ENCODE measurements at places on chromosomes 5 and 9.

GRCh38 chr9:10238087-10238486 is 374.7 kb downstream of the PTPRD start:
- DNase-seq = no peak

DNA sequence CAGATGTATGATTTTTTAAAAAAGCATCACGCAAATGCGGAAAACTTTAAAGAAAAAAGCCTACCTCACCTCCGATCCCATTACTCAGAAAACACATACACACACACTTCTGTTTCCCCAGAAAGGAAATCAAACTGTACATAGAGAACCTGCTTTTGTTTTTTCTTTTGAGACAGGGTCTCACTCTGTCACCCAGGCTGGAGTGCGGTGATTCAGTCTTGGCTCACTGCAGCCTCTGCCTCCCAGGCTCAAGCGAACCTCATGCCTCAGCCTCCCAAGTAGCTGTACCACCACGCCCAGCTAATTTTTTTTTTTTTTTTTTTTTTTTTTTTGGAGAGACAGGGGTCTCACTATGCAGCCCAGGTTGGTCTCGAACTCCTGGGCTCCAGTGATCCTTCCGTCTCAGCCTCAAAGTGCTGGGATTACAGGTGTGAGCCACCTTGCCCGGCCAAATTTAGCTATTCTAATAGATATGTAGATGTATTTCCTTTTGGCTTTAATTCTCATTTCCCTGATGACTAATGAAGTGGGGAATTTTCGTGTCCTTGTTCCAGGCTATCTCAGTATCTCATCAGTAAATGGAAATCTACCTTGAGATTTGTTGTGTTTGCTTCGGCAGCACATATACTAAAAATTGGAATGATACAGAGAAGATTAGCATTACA is 25.7 kb upstream of the EEIG1 start:
- DNase-seq = no peak

- DNase-seq = no peak
These were observed 68.9 kb downstream of the BOD1 start for GRCh38 chr5:173547579-173547978.

DNA sequence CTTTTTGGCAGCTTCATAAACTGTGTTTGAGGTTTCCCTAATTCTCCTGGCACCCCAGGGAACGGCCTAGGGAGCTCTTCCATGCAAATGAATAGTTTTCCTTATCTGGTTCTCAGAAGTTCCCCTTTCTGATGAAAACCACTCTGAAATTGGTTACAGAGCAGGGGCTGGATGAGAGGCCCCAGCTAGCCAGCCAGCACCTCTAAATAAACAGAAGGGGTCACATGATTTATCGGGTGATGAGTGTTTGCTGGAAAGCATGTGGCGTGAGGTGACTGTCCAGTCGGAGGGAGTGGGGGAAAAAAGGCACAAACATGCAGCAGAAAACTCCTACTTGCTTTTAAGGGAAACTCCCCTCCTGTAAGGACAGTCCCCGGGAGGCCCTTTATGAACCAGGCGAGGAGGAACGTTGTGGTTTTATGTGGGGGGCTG is 261.2 kb upstream of the ANKRD55 start:
- no peak for DNase-seq

DNA sequence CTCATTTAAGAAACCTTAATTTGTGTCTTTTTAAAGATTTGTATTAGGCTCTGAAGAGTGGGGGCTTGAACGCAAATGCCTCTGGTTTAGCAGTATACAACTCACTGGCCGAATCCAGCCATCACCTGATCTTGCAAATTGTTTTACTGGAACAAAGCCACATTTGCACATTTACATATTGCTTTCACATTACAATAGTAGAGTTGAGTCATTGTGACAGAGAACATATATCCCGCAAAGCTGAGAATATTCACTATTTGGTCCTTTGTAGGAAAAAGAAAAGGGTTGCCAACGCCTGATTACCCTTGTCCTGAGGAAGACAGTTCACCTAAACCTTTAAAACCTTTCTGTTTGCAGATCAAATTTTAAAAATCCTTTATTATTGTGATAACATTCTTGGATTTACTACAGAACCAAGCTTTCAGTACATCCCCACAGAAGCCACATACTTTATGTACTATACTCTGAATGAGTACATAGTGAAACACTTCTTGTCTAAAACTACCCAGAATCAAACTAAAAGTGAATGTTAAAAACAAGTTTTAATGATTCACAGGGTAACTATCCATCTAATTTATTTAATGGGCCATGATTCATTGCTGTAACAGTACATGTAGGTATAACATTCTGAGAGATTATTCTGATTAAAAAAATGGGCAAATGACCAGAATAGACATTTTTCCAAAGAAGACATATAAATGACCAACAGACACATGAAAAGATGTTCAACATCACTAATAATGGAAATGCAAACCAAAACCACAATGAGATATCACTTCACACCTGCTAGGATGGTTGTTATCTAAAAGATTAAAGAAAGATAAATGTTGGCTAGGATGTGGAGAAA is 161.0 kb downstream of the SLC25A46 start:
- DNase-seq = no peak

GRCh38 chr5:33242277-33242676 is 198.5 kb upstream of the TARS1 start:
- DNase-seq = no peak

GRCh38 chr9:127726871-127727270 is 8.2 kb downstream of the TOR2A start:
- no peak for DNase-seq

- no peak for DNase-seq
These were observed 71.6 kb downstream of the GCNT1 start for GRCh38 chr9:76530458-76531110.

DNA sequence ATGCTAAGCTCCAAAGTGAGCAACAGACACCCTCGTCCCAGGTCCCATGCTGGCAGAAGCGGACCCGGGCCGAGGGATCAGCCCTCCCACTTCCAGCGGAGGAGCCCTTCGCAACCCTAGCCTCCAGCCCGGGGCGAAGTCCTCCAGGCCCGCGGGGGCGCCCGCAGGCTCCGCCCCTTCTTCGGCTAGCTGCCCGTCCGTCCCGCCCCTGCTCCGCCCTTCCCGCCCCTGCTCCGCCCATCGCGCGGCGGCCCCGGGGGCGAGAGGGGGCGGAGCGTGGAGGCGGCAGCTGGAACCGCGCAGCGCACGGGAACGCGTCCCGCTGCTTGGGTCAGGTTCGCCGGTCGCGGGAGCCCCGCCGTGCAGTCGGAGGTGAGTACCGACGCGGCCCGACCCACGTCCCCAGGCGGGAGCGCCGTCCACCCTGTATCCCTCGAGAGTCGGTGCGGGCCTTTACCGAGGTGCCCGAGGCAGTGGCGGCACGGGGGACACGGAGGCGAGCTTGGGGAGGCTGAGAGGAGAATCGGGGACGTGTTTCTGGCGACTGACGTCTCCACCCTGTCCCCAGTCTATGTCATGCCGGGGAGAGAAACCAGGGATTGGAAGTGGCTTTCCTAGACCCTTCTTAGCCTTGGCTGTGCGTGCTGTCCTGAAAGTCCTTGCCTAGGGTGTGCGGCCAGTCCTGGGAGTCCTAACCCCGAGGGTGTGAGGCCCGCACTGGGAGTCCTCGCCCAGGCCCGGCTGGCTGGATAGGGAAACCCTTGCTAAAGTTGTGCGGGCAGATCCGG is at the start of gene ACO1:
TSS of gene ACO1 (plus strand) at position 280 of the 788 bp plus-strand sequence. CDS start 20,864 bp downstream, outside the sequence.
- DNase-seq = peak; percentile 89

DNA sequence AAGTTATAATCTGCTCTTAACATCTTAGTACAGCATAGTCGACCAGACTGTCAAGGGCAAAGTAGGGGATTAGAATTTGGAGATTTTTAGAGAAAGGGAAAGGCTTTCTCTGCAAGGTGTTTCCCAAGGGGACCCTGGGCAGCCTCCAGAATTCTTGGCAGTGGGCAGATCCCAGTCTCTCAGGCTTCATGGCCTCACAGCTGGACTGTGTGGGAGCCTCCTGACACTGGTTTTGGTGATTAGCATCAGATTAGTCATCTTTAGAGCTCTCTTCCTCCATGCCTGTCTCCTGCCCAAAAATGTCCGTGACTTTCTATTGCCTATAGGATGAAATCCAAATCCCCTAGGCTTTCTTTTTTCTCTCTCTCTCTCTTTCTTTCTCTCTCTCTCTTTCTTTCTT is 370.7 kb downstream of the ZSWIM6 start:
- no peak for DNase-seq

DNA sequence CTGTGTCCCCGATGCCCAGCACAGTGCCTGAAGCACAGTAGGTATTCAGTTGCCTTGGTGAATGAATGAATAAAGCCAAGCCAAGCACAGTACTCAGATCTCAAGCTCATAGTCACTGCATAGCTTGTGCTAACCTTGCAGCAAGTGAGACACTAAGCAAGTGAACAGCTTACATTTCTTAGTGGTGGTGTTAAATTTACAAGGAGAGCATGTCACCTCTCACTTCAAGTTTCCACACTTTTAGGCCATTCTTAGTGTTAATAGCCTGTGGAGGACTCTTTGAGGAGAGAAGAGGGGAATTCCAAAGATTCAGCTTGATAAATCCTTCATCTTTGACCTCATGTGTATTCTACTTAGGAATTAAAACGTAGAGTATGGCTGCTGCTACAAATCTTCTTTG is 104.7 kb downstream of the C9orf152 start:
- DNase-seq = no peak

DNA sequence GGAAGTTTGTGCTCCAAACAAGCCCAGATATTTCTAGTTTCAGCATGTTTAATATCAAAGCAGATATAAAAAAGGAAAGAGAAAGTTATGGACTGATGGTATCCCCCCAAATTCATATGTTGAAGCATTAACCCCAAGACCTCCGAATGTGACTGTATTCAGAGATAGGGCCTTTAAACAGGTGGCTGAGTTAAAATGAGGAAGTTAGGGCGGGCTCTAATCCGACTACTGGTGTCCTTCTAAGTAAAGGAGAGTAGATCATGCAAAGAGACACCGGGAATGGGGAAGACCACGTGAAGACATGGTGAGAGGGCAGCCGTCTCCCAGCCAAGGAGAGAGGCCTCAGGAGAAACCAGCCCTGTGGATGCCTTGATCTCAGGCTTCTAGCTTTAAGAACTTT is 324.1 kb upstream of the KIF2A start:
- DNase-seq = no peak

DNA sequence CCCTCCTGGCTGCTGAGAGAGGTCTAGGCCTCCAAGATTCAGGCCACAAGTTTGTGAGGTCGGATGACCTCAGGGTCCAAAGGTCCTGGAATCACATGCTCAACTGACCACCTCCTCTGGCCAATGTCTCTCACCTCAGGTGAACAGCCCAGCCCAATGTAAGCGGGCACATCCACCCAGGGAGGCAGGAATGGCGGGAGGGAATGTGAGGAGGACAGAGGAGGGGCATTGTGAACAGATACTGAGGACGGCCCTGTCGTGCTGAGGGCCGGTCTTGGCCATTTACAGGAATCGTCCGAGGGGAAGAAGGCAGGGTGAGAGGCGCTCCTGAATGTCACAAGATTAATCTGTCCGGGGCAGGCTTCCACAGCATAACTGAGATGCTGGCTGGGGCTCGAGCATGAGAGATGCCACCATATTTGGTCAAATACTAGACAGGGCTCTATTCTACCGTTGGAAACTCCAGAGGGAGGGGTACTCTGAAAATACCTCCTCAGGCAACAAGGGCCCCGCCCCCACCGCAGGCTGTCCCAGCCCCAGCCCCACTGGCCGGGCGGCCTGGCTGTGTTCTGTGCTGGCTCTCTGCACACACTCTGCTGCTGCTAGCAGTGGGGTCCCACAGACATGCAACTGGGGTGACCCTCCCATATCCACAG is 1.5 kb upstream of the IL17B start:
- DNase-seq = no peak

- no peak for DNase-seq
These were observed 251.8 kb downstream of the ROR2 start for GRCh38 chr9:91698266-91698665.

GRCh38 chr9:84371737-84372136 is 31.2 kb upstream of the SLC28A3 start:
- DNase-seq = no peak

GRCh38 chr5:102481054-102481715 is 17.6 kb downstream of the SLCO6A1 start:
- no peak for DNase-seq

DNA sequence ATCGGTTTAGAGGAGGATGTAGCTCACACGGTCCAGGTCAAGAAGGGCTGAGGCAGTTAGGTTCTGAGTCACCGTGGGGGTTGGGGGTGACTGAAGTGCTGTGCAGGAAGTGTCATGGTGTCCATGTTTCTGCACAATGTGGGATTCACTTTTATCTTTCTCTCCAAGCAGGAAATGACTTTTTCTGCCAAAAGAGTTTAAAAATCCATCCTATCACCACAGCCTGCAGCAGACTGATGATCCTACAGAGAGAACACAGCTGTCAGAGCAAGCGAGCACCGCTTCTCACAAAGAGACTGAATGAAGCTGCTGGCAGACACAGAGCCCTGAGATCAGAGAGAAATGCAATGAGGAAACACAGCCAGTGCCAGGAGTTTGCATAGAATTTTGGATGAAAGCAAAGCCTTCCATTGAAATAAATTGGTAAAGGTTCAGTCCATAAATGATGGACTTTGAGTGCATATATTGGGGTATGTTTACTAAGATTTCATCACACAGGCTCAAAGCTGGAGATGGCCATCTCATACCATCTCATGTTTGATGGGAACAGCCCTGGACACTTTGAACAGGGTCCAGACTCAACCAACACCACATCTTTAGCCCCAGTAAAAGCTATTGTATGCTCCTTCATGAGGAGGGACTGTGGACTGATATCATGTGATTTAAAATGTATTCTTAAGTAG is 213.9 kb upstream of the FBXL7 start:
- DNase-seq = no peak

DNA sequence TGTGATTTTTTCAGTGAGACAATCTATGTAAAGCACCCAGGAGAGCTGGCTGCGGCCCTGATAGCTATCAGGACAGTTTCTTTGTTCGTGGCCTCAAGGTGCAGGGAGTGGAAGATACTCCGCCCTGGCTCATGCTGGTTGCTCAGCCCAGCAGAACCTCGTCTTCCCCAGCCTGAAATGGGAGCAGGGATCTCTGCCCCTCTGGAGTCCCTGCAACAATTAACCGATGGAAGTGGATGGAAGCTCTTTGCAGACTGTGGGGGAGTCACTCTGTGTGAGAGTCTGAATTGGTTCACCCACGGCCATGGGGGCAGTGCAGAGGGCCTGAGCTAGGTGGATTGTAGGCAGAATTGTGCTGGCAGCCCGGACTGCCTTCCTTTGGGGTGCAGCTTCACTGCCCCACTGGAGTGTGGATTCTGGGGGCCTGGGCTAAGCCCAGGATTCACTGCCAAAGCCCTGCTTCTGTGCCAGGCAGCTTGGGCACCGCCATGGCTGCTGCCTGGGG is 2.8 kb downstream of the AIF1L start:
- DNase-seq = no peak

DNA sequence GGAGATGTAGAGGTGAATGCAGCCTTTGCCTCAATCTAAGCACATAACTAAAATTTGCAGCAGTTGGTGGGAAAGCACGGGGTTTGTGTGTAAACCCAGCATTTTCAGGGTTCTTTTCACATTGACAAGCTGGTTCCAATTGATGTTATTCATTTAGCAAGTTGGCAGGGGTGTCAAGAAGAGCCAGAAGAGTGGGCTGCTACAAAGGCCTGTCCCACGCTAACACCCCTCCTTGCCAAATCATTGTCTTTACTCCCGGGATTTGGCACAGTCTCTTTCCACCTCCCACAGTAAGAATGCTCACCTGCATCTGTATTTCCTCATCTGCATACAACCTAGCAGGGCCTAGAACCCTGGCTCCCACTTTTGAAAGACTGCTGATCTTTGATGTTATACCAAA is 11.8 kb downstream of the RGMB start:
- DNase-seq = no peak

- no peak for DNase-seq
These were observed 36.2 kb downstream of the NUDT12 start for GRCh38 chr5:103526164-103526915.

- DNase-seq = no peak
These were observed 206.1 kb downstream of the CHSY3 start for GRCh38 chr5:130110328-130110727.

Measured in stimulated activated CD4-positive, alpha-beta T cell treated with anti-CD3 and anti-CD28 coated beads, Interleukin-4, amount 100 ng/mL, for 4 hours (primary cell).